Tibial nerve (tissue), 4 donors: ENCODE measurements at places on chromosomes 2 and 18.

- no peak for DNase-seq
Measured at GRCh38 chr18:2415656-2416055, 155.6 kb downstream of the METTL4 start.

- no peak for DNase-seq
Measured at GRCh38 chr18:57555134-57555533, 31.4 kb downstream of the FECH start.

- no peak for DNase-seq
Measured at GRCh38 chr2:74513605-74514367, 464 bp upstream of the TLX2 start.

DNA sequence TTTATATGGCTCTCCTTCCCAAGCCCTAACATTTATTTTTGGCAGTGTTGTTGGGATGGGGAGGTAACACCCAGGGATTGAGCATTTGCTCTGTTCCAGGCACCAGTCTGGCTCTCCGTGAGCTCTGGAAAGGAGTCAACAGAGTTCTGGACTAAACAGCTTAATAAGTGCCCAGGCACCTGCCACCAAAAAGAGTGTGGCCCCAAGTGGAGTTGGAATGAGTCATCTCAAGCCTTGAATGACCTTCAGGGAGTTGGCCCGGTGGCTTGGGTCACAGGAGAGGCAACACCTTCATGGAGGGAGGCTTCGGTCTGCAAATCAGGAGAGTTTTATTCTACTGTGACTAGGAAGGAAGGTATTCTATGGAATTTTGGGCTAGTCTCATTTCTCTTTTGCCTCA lies 203.2 kb downstream of the DLGAP1 start:
- DNase-seq, result no peak

GRCh38 chr2:88671786-88672427 lies 19.6 kb upstream of the RPIA start:
- peak; percentile 18 for DNase-seq

- no peak for DNase-seq
Measured at GRCh38 chr2:10303694-10304378, 1.1 kb downstream of the HPCAL1 start.

DNA sequence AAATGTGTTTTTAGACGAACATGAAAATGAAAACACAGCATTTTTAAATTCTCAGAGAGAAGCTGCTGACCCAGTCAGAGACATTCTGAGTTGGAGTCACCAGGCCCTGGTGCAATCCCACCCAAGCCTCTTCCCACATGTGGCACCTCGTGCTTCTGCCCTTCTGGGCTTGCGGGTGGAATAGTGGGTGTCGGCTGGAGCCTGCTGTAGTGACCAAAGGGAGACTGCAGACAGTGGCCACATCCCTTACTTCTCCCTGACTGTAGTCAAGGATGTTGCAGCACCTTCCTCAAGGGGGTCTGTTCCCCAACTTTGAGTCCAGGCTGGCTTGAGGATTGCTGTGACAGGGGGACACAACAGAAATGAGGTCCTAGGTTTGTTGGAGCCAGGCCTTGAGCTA lies 104.4 kb upstream of the GLI2 start:
- DNase-seq, result no peak

DNA sequence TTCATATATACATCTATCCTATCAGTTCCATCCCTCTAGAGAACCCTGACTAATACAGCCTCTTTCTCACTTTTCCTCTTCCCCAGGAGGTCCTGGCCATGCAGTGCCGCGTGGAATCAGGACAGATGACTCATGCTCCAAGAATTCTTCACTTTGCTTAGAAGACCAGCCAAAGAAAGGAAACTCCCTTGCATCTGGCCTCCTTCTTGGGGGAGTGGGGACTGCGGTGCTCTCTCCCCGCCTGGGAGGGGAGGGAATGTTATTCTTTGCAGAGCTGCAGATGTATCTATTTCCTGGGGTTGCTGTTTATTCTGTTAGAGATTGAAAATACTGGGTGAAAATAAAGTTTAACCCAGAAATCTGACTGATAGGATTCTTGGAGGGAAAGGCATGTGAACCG lies 111.5 kb upstream of the SH3BP4 start:
- DNase-seq, result no peak

- DNase-seq, result no peak
Measured at GRCh38 chr2:84373391-84373790, 85.7 kb downstream of the SUCLG1 start.
